ENCODE measurements at places on chromosomes 1 and 21. TPM values are rescaled to one million over a fixed set of nuclear protein-coding genes. Genes with fewer than 3 reads are reported as not detected.

OXCT2 gene
- total RNA-seq, result 0.60 TPM

FMO1 gene
- not detected for total RNA-seq

FOXJ3 gene
- total RNA-seq, result 36.5 TPM

KRTAP21-2 gene
- not detected for total RNA-seq

PRAMEF7 gene
- not detected for total RNA-seq

MRPL55 gene
- total RNA-seq, result 57.0 TPM

LCA5L gene
- 1.0 TPM for total RNA-seq

All from endothelial cell of umbilical vein (primary cell).